ENCODE measurements at places on chromosomes 5 and 9. TPM values are rescaled to one million over a fixed set of nuclear protein-coding genes. Genes with fewer than 3 reads are reported as not detected.

GRCh38 chr9:127049044-127049443 is 73.4 kb downstream of the ANGPTL2 start:
- no peaks in the 10 kb centered on the region for H3K36me3 ChIP-seq
- peak overlapping the region; percentile 38 for H3K27ac ChIP-seq
- no peak for DNase-seq
- H3K4me1 ChIP-seq, result peaks cover 17% of the 10 kb centered on the region

- H3K4me1 ChIP-seq, result no peaks in the 10 kb centered on the region
- no peak overlapping the region for H3K27ac ChIP-seq
- DNase-seq, result no peak
- no peaks in the 10 kb centered on the region for H3K27me3 ChIP-seq
- no peaks in the 10 kb centered on the region for H3K36me3 ChIP-seq
- no peak overlapping the region for H3K4me3 ChIP-seq
Measured at GRCh38 chr9:134630861-134631260, 10.7 kb upstream of the COL5A1 start.

GRCh38 chr5:114335391-114335790 is 26.5 kb upstream of the KCNN2 start:
- no peak overlapping the region for H3K4me3 ChIP-seq
- no peak for DNase-seq
- H3K36me3 ChIP-seq, result no peaks in the 10 kb centered on the region
- no peak overlapping the region for H3K27ac ChIP-seq
- no peaks in the 10 kb centered on the region for H3K4me1 ChIP-seq

DNA sequence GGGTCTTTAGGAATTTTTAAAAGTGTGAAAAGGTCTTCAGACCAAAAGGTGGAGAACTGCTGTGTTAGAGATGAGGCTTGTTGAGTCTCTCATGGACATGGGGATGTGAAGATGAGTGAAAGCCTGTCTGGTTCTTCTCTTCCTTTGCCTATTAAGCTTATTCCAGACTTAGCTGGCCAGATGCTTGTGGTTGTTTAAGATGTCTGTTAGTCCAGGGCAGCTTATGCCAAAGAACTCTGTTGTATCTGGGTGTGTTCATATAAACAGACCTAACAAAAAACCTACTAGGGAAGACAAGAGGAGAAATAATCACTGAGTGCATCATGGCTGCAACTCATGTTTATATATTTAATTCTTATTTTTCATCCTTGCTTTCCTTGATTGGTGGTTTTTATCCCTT is 57.5 kb upstream of the NCS1 start:
- H3K36me3 ChIP-seq, result no peaks in the 10 kb centered on the region
- no peak overlapping the region for H3K27ac ChIP-seq
- H3K27me3 ChIP-seq, result no peaks in the 10 kb centered on the region
- H3K4me1 ChIP-seq, result peaks cover 4% of the 10 kb centered on the region
- no peak for DNase-seq

- no peak for DNase-seq
- H3K27ac ChIP-seq, result no peak overlapping the region
- no peaks in the 10 kb centered on the region for H3K27me3 ChIP-seq
- H3K4me1 ChIP-seq, result peaks cover 16% of the 10 kb centered on the region
Measured at GRCh38 chr5:150266871-150267291, 22.7 kb downstream of the CAMK2A start.

- no peaks in the 10 kb centered on the region for H3K27me3 ChIP-seq
- no peak overlapping the region for H3K27ac ChIP-seq
- peaks cover 1% of the 10 kb centered on the region for H3K4me1 ChIP-seq
Measured at GRCh38 chr5:145941448-145942130, 5.2 kb downstream of the SH3RF2 start.

DNA sequence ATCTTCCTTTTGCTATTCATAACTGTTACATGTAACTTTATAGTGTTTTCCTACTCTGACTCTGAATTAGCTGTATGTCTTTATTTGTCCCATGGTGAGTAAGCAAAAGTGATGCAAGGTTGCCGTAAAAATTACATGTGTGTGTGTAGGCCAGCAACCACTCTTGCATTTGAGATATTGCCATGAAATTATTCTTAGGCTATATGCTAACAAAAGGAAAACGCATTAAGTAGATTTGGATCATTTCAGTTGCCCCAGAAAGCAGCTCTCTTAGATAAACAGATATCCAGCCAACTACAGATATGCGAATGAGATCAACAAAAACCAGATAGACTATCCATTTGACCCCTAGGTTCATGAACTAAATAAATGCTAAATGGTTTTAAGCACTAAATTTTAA is 73.6 kb downstream of the CYLC2 start:
- no peak overlapping the region for H3K27ac ChIP-seq
- H3K36me3 ChIP-seq, result no peaks in the 10 kb centered on the region

GRCh38 chr5:156759156-156759555 is 90.9 kb upstream of the PPP1R2B start:
- H3K27ac ChIP-seq, result no peak overlapping the region
- no peaks in the 10 kb centered on the region for H3K36me3 ChIP-seq
- DNase-seq, result no peak

DNA sequence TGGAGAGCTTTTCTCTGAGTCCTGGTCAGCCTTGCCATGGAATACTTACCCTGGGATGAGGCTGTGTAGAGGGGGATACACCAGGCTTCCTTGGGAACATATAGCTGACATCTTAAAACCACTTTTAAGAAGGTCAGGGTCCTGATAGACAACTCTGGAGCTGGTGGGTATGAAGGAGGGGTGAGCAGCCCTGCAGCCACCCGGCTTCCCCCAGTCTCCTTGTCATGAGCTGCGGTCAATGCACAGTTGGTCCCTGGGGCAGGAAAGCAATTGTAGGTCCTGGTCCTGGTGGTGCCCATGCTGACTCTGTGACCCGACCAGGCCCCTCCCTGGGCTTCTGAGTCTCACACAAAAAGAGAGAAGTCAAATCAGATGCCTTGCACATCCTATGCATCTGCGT is 63.6 kb downstream of the MRPL36 start:
- no peaks in the 10 kb centered on the region for H3K27me3 ChIP-seq
- H3K4me1 ChIP-seq, result no peaks in the 10 kb centered on the region
- no peak overlapping the region for H3K27ac ChIP-seq
- no peak overlapping the region for H3K4me3 ChIP-seq

- no peak for DNase-seq
- no peak overlapping the region for H3K4me3 ChIP-seq
- peaks cover 13% of the 10 kb centered on the region for H3K4me1 ChIP-seq
- no peaks in the 10 kb centered on the region for H3K27me3 ChIP-seq
- H3K27ac ChIP-seq, result no peak overlapping the region
Measured at GRCh38 chr9:125536167-125536772, 170.7 kb downstream of the MAPKAP1 start.

DNA sequence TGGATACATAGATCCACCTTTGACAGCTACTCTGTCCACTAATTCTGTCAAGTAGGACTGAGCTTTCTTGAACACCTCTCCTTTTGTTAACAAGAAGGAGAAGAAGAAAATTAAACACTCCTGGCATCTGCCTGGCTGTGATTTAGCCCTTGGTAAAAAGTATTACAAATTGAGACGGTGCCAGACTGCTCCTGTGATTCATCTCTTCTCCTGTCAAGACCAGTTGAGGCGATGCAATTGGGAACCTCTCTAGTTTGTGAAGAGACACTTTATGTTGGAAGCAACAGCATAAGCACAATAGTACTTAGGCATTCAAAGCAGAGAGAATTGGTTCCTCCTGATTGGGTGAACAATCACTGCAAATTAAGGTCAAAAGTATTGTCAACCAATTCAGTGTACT is 72.7 kb downstream of the GHR start:
- no peaks in the 10 kb centered on the region for H3K27me3 ChIP-seq
- peaks cover 4% of the 10 kb centered on the region for H3K4me1 ChIP-seq
- H3K4me3 ChIP-seq, result no peak overlapping the region
- no peaks in the 10 kb centered on the region for H3K36me3 ChIP-seq
- H3K27ac ChIP-seq, result no peak overlapping the region

DNA sequence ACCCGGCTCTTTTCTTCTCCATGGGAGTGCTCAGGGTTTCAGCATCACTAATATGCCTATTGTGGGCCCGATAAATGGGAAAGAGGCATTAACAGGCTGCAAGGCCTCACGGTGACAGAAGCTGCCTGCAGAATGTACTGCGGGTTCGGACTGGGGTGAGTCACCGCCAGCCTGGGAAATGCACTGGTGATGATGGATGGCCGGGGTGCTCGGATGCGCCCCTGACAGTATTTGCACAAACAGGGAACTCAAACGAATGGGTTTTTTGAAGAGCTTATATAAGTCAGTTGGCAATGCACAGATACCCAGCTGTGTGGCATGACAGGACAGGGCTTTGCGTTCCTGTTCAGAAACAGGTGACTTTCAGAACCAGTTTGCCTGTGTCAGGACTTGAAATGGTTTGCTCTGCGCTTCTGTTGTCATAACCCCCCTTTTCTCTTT is 42.0 kb upstream of the PITX1 start:
- H3K36me3 ChIP-seq, result no peaks in the 10 kb centered on the region
- no peak overlapping the region for H3K4me3 ChIP-seq
- H3K4me1 ChIP-seq, result no peaks in the 10 kb centered on the region
- H3K27me3 ChIP-seq, result no peaks in the 10 kb centered on the region

- H3K4me1 ChIP-seq, result no peaks in the 10 kb centered on the region
- no peak for DNase-seq
- H3K36me3 ChIP-seq, result no peaks in the 10 kb centered on the region
Measured at GRCh38 chr5:37619353-37619752, 220.5 kb downstream of the GDNF start.

GRCh38 chr5:50646591-50646990 is 19.8 kb upstream of the PARP8 start:
- H3K36me3 ChIP-seq, result no peaks in the 10 kb centered on the region
- no peak overlapping the region for H3K27ac ChIP-seq
- no peak overlapping the region for H3K4me3 ChIP-seq
- no peaks in the 10 kb centered on the region for H3K4me1 ChIP-seq
- no peak for DNase-seq
- H3K27me3 ChIP-seq, result no peaks in the 10 kb centered on the region

DNA sequence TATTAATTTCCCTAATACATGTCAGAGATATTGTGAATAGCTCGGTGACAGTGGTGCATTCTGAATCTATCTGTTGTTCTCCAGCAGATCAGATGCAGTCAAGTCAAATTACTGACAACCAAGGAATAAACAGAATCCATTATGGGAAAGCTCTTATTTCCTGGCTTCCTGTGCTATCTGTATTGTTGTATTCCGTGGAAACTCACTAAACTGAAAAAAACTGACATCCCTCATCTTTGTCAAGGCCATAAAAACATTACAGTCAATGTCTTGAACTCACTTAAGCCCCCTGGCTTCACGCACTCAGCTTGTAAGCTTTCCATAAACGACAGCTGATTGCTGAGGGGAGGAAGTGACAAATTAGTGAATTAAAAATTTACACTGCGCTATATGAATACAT is 245.9 kb downstream of the CTNND2 start:
- H3K36me3 ChIP-seq, result no peaks in the 10 kb centered on the region
- no peaks in the 10 kb centered on the region for H3K27me3 ChIP-seq
- no peaks in the 10 kb centered on the region for H3K4me1 ChIP-seq
- no peak overlapping the region for H3K4me3 ChIP-seq
- DNase-seq, result no peak

DNA sequence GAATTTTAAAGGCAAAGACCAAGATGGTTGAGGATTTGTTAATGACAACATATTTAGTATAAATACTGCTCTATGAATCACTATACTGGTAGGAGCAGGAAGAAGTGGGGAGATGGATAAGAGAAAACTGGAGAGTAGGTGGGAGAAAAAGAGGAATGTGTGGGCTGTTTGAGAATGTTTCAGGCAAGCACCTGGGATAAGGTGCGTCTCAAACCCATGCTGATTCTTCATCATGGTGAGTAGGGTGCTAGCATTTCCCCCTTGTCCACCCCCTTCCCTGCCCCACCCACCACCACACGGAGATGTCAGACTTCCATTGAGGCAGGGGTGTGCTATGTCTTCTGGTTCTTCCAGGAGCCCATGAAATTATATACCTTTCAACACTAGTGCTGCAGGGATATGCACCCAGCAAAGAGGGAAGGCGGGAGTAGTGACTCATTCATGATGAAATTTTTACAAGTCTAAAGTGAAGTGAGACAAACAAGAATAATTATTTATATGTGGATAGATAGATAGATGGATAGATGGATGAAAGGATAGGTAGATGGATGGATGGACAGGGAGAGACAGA is 54.3 kb downstream of the MTX3 start:
- H3K4me1 ChIP-seq, result peaks cover 6% of the 10 kb centered on the region
- no peak overlapping the region for H3K4me3 ChIP-seq
- DNase-seq, result no peak

GRCh38 chr9:136316271-136316751 is 11.0 kb upstream of the GPSM1 start:
- H3K27me3 ChIP-seq, result no peaks in the 10 kb centered on the region
- H3K27ac ChIP-seq, result no peak overlapping the region
- H3K36me3 ChIP-seq, result no peaks in the 10 kb centered on the region

DNA sequence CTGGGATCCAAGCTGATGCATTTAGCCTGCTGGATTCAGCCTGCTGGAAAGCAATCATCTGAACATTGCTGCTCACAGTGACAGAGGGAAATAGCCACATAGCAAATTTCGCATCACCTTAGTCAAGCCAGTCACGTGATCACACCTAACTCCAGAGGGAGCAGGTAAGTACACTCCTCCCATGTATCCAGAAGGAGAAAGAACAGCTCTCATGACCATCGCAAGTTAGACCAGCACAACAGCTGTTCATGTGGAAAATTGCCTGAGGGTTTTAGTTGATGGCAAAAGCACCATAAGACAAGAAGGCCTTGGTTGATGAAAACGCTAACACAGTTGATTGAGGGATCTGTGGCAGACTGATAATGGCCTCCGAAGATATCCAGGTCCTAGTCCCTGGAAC is 34.2 kb upstream of the MYO10 start:
- no peak overlapping the region for H3K27ac ChIP-seq
- no peaks in the 10 kb centered on the region for H3K4me1 ChIP-seq
- H3K27me3 ChIP-seq, result no peaks in the 10 kb centered on the region
- H3K4me3 ChIP-seq, result no peak overlapping the region
- no peak for DNase-seq
- no peaks in the 10 kb centered on the region for H3K36me3 ChIP-seq

Gene LRRC19
- total RNA-seq, result not detected

Gene TPRN
- total RNA-seq, result 14.1 TPM

Gene BHMT2
- 4.8 TPM for total RNA-seq

Gene TAF1L
- 0.05 TPM for total RNA-seq

Gene CDHR2
- total RNA-seq, result not detected

Gene TLE1
- 32.4 TPM for total RNA-seq
